COLO829 (cell line): ENCODE measurements at places on chromosomes 12 and 14.

DNA sequence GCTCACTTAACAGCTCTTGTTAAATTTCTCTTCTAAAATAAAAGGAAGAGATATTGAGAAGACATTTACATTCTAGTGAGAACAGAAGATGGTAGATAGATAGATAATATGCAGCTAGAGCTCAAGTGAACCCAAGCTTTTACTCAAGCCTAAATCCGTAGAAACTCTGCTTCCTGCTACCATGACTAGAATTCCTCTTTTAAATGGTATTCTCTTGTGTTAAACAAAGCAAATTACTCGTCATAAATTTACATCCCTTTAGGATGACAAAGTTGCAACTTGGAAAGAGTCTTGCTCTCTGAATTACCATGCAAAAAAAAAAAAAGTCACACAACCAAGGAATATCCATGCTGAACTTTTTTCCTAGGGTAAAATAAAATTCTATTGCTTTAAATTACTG, 160.7 kb upstream of the LRFN5 start:
- DNase-seq = no peak

DNA sequence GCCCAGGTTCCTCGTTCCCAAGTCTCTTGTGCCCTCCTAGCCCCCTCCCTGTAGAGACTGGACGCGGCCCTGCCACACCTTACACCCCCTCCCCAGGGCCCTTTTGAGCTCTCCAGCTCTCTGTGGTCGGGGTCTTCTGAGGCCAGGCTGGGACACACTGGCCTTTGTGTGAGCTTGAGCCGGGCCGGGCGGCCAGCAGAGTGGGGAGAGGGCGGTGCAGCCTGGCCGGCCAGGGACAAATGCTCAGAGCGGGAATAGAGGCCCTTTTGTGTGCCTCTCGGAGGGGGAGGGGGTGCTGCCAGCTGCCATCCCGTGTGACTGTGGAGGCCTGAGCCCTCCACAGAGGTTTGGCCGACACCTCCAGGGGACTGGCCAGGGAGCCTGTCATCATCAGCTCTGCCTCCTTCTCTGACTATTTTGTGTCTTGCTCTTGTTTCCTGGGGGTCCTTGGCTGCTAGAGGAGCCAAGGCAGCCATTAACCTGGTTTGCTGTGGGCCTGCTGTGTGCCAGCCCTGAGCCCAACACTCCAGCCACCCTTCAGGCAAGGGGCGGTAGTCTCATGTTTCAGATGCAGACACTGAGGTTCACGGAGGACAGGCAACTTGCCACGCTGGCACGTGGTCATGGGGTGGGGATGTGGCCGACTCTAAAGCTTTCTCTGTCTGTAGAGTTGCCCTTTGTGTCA, 13.6 kb downstream of the FAM222A start:
- DNase-seq = peak; percentile 81

DNA sequence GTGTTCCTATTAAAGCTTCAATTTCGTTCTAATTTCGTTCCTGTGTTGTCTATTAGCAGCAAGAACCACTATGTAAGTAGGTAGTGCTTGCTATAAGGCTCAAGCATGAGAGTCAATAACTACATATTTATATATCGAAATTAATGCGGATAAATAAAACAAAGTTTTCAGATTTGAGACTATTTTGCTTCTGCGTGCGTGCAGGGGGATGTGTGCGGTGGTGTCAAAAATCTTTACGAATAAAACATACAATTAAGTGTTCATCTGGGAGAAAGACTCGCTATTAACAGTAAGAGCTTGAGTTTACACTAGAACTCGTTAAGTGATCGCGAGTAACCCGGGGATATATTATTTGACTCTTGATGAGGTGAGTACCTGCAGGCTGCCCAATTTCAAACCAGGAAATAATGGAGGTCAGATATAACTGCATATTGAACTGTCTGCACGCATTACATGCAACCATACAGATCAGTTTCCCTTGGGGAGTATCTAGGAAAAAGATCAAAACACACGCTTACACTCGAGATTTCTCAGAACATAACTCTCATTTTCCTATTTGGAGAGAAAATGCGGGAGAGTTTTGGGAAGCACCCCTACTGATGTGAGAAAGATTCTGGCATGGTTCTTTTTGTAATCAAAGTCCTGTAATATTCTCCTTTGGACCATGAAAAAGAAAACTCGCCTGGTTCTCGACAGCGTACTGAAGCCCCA, 813 bp downstream of the TWF1 start:
- no peak for DNase-seq

DNA sequence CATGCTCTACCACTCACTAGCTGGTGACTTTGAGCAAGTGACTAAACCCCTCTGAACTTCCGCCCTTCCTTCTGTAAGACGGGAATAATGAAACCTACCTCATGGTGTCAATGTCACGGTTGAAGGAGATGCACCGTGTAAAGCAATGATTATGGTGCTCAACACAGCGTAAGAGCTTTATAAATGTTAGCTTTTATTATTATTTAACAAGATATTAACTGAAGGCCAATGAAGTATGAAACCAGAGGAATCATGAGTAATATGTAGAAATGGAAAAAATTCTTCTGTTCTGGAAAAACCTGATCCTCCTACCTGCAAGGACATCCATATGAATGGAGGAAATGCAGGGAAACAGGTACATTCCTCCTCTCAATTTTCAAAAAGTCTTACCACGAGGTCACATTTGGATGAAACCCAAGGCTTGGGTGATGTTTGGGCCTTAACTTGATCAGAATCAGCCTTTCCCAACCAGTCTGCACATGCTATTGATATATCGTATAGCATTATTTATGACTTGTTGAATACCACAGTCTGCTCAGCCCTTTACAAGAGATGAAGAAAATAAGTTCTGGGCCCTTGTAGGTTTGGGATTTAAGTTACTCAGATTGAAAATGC, 166.8 kb upstream of the TBX3 start:
- DNase-seq = no peak

DNA sequence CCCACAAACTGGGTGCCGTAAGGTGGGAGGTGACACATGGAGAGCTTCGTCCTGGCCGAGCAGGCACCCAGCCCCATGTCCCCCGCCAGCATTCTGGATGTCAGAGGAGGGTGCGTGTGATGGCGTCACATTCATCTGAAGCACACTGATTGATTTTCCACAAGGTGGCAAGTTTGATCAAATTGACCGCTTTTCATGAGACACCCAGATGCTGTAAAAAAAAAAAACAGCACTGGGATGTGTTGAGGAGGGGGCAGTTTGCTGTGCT, 24.2 kb downstream of the SLC25A29 start:
- DNase-seq = no peak

DNA sequence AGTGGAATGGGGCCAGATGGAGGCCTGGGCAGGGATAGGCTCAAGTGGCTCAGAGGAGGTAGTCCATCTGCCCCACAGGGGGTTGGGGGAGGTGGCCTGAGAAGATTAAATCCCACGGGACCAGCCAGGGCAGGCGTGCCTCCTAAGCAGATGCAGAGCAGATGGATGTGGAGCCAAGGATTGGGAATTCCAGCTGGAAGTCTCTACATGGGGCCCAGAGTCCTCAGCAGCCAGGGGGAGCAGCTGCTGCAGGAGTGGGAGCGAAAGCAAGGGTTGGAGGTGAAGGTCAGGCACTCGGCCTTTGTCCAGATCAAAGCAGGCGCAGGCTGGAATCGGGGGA, 42.4 kb upstream of the VRK1 start:
- no peak for DNase-seq

GRCh38 chr14:99236386-99237138, 35.4 kb downstream of the BCL11B start:
- DNase-seq = no peak

- DNase-seq = no peak
Measured at GRCh38 chr14:101082036-101082435, 178.5 kb upstream of the RTL1 start.

- DNase-seq = no peak
Measured at GRCh38 chr12:68975811-68976210, 42.8 kb upstream of the CPM start.

- no peak for DNase-seq
Measured at GRCh38 chr12:104354868-104355570, 51.5 kb downstream of the EID3 start.

- no peak for DNase-seq
Measured at GRCh38 chr12:127536833-127537428, 730.0 kb upstream of the TMEM132C start.

DNA sequence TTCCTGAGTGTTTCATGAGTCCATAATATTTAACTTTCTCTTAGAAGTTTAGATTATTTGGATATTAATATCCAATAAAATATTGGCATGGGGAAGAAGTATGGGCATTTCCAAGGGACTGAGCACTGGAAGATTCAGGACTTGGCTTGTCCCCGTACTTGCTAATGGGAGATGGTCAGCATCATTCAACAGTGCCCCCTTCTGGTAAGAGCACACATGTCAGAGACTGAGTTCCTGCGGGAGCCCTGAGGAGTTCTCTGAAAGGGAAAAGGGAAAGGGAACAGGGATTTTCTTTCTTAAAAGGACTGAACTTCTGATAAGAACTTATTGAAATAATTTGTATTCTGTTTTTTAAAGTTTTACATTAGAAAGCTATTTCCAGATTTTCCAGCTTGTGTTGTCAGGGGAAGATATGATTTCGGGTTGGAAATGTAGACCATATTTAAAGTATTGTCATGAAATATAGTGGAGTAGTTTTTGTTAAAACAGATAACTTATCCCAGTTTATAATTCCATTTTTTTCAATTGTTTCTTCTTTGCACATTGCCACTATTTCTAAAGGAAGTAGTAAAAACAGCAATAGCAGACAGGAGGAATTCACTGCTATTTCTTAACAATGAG, 59.8 kb upstream of the C12orf71 start:
- peak; percentile 67 for DNase-seq

GRCh38 chr12:2265461-2266167, 212.8 kb downstream of the CACNA1C start:
- no peak for DNase-seq

GRCh38 chr14:92384461-92385133, 61.6 kb downstream of the SLC24A4 start:
- no peak for DNase-seq

GRCh38 chr12:131565267-131566015, 145.4 kb upstream of the SFSWAP start:
- DNase-seq = no peak

GRCh38 chr12:64010069-64010686, 165.7 kb downstream of the SRGAP1 start:
- peak; percentile 64 for DNase-seq

GRCh38 chr14:43949400-43949799, 557.7 kb downstream of the FSCB start:
- DNase-seq = peak; percentile 42

DNA sequence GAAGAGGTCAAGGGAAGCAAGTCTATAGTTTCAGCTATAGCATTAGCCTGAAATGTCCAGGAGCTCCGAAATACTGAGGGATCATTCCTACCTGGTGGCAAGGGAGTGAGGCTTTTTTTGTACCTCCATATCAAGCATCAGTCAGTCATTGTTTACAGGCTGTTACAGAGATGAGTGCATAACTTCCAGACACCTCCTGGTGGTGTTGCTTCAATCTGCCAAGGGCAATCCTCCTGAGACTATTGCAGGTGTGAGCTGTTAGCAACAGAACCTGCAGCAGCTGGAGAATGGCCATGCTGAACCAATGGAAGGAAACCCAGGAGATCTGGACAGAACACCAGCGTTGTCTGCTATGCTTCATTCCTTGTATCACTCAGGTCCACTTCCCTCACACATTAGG, 80.0 kb upstream of the SLC8A3 start:
- DNase-seq = no peak

- DNase-seq = no peak
Measured at GRCh38 chr12:129245769-129246168, 392.5 kb downstream of the GLT1D1 start.

DNA sequence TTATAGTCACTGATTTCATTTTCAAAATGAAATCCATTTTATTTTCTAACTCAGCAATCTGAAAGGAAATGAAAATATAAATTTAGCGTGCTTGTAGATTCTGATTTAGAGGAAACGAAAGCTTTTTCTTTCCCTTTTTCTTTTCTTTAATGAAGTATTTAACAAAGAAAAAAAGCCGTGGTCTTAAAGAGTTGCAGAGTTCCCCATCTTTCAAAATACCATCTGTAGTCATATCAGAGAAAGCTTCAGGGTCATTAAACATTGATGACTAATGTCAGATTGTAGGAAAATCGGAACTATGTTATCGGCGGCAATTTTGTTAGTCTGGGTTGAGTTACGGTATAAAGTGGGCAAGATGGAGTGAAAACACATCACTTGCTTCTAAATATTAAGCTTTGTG, 32.3 kb downstream of the DRAM1 start:
- DNase-seq = no peak

GRCh38 chr14:69648480-69649451, 37.4 kb downstream of the SUSD6 start:
- no peak for DNase-seq

GRCh38 chr12:105235281-105235731, 668 bp downstream of the APPL2 start:
- DNase-seq = no peak

DNA sequence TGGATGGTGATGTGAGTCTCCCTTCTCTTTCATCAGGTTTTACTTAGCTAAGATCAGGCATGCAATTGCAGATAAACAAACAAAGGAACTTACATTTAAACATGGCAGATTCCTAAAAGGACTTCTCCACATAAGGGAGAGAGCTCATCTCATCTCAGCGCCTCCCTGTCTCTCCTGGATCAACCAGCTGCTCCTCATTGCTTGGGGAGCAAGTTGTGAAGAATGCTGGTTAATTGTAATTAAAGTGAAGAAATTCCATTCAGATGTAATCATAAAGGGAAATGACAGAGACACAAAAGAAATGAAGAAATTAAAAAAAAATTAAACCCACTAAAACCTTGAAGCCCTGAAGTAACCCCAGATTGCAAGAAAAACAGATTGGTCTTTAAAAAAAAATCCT, 104.4 kb upstream of the DIO2 start:
- DNase-seq = no peak

GRCh38 chr12:58067610-58068387, 126.4 kb downstream of the ATP23 start:
- DNase-seq = no peak

- DNase-seq = no peak
Measured at GRCh38 chr12:40146800-40147797, 41.2 kb upstream of the SLC2A13 start.

GRCh38 chr14:104601786-104602185, 2.8 kb downstream of the TMEM179 start:
- DNase-seq = no peak

GRCh38 chr14:95021588-95021987, 135.7 kb downstream of the DICER1 start:
- no peak for DNase-seq

GRCh38 chr12:113007166-113007565, 28.8 kb downstream of the OAS2 start:
- peak; percentile 48 for DNase-seq

DNA sequence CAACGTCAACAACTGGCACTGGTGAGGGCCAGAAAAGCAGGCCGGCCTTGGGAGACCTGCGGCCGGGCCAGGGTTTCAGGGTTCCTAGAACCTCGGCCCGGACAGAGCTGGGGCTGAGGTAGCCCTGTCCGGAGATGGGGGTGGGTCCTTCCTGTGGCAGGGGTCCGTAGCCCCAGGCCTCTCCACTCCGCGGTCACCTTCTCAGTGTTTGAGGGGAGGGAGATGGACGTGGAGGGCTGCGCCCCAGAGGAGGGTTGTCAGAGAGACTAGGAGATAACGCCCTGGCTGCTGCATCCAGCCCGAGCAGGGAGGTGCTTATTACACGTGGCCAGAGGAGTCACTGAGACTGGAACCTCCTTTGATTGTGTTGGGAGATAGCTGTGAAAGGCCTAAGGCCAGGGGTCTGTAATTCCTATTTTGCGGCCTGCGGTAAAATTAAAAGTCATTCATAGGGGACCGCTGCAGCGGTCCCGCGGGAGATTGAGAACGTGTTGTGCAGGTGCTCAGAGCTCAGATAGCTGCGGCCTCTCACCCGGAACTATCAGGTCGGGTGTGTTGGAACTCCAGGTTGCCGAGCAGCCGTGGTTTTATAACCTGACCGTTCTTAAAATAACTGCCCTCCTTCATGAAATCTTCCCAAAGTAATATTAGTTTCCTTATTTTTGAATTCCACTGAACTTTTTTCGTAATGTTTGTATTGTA, 507 bp downstream of the AHSA1 start:
- no peak for DNase-seq
